Epithelial cell of esophagus (primary cell): ENCODE measurements at places on chromosomes 2 and 18.
A peak's percentile ranks its signal among the peaks of the same experiment; 100 is the strongest.

DNA sequence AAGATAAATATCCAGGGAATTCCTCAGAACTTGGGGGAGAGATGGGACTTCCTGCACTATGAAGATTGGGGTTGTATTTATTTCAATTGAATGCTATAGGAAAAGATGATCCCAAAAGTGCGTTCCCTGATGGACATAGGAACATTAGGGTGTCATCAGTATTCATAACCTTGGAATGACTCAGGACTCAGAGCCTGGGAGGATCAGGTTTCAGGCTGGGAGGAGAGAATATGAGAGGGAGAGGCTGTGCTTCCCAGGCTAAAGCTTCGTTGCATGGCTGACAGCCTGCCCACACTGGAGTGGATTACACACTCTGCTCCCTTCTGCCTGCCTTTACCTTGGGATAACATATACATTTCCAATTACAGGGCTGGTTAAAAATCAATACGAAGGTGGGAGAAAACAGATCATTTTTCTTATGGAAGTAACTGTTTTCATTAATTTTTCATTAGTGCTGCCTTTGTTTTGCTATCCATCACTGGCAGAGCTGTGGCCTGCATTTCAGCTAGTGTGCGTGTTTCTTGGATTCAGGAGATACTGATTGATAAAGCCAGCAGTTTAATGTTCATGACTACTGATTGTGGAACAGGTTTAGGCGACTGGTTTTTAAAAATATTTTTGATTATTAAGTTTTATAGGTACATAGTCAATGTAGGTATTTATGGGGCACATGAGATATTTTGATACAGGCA lies 118.7 kb downstream of the KCTD1 start:
- DNase-seq = peak; percentile 91

- DNase-seq = no peak
These were observed 112.3 kb downstream of the COLEC12 start for GRCh38 chr18:388200-388599.

- DNase-seq = no peak
These were observed 112.0 kb upstream of the STPG4 start for GRCh38 chr2:47266939-47267710.

DNA sequence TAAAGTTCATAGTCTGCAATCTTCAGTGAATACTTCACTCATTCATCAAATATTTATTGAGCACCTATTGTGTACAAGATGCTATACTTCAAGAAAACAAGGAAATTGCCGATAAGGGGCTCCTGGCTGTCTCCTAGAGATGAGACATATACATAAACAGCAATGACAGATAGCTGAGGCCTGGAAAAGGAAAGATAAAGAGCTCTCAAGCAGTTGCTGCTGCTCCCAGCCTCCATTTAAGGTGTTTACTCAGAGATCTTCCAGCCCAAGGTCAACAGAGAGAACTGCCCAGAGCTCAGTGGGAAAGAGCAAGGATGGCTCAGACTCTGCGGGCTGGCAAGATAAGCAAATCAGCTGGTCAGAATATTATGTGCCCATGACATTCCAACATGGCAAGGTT lies 3.3 kb upstream of the SLC14A2 start:
- no peak for DNase-seq

DNA sequence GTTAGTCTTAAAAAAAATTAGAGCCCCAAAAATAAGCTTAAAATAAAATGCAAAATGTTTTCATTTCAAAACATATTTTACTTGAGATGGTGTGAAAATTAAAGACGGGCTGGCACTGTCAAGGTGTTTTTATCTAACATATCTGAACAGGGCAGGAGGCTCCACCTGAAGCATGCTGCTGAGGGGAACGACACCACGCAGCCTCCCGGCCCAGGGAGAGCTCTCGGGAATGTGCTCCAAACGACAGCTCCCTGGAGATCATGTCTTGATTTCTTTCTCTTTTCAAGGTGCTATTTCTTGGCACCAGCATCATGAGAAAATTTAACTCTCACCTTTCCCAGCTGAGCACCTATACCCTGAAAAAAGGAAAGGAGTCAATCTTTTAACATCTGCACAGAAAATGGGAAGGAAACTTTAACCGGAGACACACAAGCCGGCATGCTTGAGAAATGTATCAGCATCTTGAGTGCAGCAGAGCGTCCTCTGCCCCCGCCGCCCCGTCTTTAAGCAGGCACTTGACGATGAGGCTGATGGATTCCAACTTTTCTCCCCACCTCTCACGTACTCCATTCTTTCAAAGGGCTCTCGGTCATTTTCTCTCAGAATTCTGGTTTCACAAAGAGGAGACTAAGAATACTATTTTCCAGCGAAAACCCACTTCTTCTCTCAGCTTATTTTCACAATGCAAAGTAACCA lies 56.6 kb downstream of the EIPR1 start:
- no peak for DNase-seq

DNA sequence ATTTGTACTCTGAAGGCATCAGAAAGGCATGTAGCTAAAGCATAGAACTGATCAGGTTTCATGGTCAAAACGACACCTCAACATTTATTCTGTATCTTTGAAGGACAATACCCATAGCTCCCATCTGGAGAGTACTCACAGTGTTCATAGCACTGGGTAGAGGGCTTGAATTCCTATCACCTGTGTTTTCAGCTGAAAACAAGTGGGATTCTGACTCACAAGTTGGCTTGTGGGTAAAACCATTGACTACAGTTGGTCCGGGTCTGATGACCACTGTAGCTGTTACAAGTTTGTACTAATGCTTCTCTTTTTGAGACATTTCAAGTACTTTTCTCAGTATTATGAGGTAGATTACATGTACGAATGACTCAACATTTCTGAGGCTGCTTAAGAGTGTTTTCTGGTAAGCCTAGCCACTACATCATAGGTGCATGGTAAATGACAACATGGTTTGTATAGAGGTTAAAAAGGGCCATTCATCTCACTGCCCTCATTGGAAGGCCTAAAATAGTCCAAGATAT lies 68.6 kb upstream of the PELI1 start:
- DNase-seq = peak; percentile 66

GRCh38 chr18:29156531-29156930 lies 979.6 kb upstream of the CDH2 start:
- peak; percentile 89 for DNase-seq

- DNase-seq = no peak
These were observed 201.7 kb downstream of the PTH2R start for GRCh38 chr2:208608122-208608835.

GRCh38 chr18:12930376-12930775 lies 17.4 kb upstream of the SEH1L start:
- DNase-seq = no peak

- DNase-seq = no peak
These were observed 222.8 kb upstream of the TMEM200C start for GRCh38 chr18:6118080-6118479.

GRCh38 chr2:176710657-176711186 lies 441.5 kb downstream of the MTX2 start:
- DNase-seq = no peak

DNA sequence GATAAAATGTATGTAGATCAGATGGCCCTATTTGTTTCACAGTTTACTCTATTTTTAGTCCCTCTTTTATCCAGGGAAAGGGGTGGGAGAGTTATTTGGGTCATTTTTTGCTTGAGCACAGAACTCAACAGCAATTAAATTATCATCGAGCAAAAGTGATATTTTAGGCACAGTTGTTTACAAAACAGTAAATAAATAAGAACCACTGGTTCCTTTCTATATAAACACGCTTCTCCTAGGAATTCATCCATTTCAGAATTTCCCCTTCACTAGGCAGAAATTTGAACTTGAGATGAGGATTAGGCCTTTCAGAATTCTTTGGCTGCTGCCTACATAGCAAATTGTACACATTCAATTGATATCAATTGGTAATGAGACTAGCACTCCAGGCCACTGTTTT lies 812.4 kb downstream of the CNTNAP5 start:
- DNase-seq = no peak

- DNase-seq = no peak
These were observed at the start of gene L3MBTL4 for GRCh38 chr18:6414723-6415417. L3MBTL4 (minus strand) TSS chr18:6414911; CDS start chr18:6311625, 103,286 bp downstream.

DNA sequence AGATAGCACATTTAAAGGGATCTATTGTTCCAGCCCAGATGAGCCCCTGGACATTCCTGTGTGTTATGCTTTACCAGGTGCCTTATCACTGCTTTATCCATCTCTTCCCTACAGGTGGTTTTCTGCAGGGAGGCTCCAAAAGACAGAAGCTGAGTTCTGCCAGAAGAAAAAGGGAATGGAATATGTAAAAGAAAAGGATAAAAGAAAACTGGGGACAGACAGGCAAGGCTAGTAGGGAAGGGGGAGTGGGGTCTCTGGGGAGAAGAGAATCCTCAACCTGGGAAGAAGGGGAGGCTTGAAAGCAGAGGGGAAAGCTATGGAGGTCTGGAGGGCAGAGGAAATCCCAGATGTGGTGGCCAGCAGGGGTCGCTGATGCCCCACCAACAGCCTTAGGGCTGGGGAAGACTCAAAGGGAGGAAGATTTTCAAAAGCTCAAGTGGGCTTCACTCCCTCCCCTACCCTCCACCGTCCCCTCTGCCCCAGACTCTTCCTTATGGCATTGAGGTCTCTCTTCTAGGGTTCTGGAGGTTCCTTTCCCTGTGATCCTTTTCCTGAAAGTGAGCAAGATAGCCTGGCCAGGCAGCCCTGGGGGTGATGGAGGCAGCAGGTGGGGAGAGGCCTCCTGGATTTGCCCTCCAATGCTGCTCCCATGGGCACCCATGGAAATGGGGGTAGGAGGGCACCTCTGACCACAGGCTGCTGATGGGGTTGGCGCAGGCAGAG lies 178.1 kb upstream of the PKDCC start:
- peak; percentile 56 for DNase-seq

- peak; percentile 26 for DNase-seq
These were observed 105.9 kb downstream of the ACKR3 start for GRCh38 chr2:236675526-236675925.

DNA sequence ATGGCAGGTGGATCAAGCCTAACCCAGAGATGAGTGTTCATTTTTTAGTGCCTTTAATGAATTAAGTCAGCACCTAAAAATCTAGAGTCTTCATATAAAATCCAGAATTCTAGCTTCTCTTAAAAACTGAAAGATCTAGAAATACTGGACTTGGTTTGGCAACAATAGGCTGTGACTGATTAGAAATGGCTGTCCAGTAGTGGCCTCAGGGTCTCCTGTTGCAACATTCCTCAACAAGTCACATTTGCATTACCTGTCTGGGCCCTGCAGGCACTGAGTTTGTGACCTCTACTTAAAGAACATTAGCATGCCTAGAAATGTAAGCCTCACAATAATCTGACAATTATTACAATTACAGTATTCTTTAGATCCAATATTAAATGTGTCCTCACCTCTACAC lies 33.1 kb downstream of the MBD2 start:
- peak; percentile 86 for DNase-seq

DNA sequence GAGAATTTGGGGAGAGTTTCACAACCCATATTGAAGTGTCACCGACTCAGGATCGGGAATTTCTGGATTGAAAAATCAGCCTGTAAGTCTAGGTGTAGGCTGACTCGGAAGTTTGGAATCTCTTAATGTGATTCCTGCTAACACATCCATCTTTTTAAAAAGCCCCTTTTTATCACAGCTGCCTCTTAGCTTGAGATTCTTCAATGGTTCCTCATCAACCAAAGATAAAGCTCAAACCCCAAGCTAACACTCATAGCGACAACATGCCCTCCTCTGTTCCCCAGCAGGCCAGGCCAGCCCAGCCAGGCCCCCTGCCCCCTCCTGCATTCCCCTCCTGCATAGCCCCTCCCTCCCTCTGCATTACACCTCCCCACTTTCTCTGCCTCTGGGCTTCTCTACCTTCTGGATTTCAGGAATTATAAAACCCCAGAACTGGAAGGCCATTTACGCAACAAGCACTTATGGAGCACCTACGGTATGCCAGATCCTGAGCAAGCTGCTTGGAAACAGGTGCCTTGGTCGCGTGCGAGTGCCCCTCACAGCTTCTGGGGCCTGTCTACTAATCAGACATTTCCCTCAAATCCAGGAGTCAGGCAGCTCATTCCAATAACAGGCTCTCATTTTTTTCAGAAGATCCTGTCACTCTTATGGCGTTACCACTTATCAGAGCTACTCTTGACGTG lies 63.4 kb downstream of the EMX1 start:
- peak; percentile 68 for DNase-seq

DNA sequence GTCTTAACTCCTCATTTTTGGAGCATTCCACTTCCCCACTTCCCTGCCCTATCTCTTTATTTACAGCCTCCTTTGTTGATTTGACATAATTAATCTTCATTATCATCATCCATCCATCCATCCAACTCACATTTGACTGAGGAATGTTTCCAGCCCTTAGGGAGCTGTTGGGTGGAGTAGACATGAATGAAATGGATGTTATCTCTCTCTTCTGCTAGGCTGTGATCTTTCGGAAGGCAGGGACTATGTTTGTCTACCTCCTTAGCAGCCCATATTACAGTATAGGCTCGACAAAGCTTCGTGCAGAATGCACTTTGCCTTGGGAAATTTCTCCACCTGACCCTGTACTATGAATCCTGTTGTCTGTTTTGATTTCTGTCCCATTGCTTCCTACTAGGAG lies 7.7 kb upstream of the EFEMP1 start:
- DNase-seq = no peak

DNA sequence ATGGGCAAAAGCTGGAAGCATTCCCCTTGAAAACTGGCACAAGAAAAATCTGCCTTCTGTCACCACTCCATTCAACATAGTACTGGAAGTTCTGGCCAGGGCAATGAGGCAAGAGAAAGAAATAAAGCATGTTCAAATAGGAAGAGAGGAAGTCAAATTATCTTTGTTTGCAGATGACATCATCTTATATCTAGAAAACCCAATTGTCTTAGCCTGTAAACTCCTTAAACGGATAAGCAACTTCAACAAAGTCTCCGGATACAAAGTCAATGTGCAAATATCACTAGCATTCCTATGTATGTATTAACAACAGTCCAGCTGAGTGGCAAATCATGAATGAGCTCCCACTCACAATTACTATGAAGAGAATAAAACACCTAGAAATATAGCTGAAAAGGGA lies 1579.3 kb downstream of the SUCLG1 start:
- no peak for DNase-seq

GRCh38 chr2:140714586-140714985 lies 1416.2 kb downstream of the LRP1B start:
- peak; percentile 2 for DNase-seq
